Type B pancreatic cell (in vitro differentiated cells): ENCODE measurements at places on chromosomes 4 and X.

- no peaks in the 10 kb centered on the region for H3K36me3 ChIP-seq
- no peaks in the 10 kb centered on the region for H3K4me1 ChIP-seq
- DNase-seq = no peak
- no peak overlapping the region for H3K27ac ChIP-seq
Measured at GRCh38 chrX:108331126-108331909, 106.9 kb downstream of the COL4A6 start.

GRCh38 chr4:83629945-83630721 lies 94.2 kb downstream of the GPAT3 start:
- H3K36me3 ChIP-seq = no peaks in the 10 kb centered on the region
- peaks cover 3% of the 10 kb centered on the region for H3K27me3 ChIP-seq
- no peak for DNase-seq
- peaks cover 17% of the 10 kb centered on the region for H3K4me1 ChIP-seq
- no peak overlapping the region for H3K4me3 ChIP-seq
- peak overlapping the region; percentile 73 for H3K27ac ChIP-seq

GRCh38 chrX:50698944-50699343 lies 115.0 kb downstream of the SHROOM4 start:
- no peak overlapping the region for H3K4me3 ChIP-seq
- no peak for DNase-seq
- peaks cover 7% of the 10 kb centered on the region for H3K4me1 ChIP-seq
- no peak overlapping the region for H3K27ac ChIP-seq
- no peaks in the 10 kb centered on the region for H3K27me3 ChIP-seq

DNA sequence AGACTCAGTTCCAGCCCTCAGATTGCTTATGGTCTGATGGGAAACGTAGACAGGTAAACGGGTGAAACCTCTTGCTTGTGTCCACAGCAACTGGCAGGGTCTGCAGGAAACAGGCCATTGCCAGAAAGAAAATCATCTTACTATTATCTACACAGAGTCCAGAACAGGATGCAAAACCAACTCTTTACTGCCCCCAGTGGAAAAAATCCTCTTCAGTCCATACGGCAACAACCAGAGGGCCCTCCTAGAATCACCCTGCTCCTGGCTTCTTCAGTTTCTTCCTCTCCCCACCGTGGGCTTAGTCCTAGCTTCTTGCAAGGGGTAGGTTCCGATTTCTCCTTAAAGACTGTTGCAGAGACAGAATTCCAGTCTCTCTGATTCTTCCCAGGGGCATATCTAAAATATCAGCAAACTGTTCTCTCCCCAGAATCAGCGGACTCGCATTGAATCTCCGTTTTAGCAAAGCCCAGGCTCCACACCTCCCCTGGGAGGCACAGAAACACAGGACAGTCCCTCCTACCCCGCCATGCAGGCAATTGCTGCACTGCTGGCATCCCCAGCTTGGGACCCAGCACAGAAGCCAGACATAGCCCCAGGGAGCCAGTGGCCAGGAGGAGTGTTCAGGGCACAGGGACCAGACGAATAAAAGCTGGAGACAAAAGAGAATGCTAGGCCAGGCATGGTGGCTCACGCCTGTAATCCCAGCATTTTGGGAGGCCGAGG lies 41.0 kb upstream of the SH3RF1 start:
- no peak overlapping the region for H3K4me3 ChIP-seq
- H3K27ac ChIP-seq = no peak overlapping the region
- H3K36me3 ChIP-seq = no peaks in the 10 kb centered on the region
- peaks cover 29% of the 10 kb centered on the region for H3K4me1 ChIP-seq
- peaks cover 7% of the 10 kb centered on the region for H3K27me3 ChIP-seq

GRCh38 chr4:2696423-2696822 lies 59.7 kb downstream of the TNIP2 start:
- H3K36me3 ChIP-seq = peaks cover 27% of the 10 kb centered on the region
- no peak for DNase-seq
- H3K4me3 ChIP-seq = no peak overlapping the region
- H3K27ac ChIP-seq = no peak overlapping the region
- no peaks in the 10 kb centered on the region for H3K27me3 ChIP-seq

DNA sequence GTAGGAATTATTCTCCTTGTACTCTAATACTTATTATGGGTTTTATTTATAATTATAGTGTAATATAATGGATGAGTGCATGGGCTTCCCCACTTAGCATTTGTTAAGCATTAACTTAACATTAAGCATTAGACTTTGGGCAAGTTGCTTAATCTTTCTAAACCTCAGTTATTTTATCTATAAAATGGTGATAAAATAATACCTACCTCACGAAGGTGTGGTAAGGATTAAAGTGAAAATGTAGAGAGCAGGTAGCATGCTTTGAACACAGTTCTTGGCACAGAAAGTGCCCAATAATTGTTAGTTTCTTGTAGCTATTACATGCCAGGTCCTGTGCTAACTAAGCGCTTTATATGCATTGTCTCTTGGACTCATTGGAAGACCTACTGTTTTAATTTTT lies 2.6 kb downstream of the MSMO1 start:
- H3K36me3 ChIP-seq = peaks cover 31% of the 10 kb centered on the region
- no peak overlapping the region for H3K27ac ChIP-seq
- H3K4me1 ChIP-seq = peaks cover 40% of the 10 kb centered on the region

GRCh38 chrX:50067435-50068284 lies 133.1 kb downstream of the AKAP4 start:
- peaks cover 3% of the 10 kb centered on the region for H3K36me3 ChIP-seq
- H3K4me3 ChIP-seq = peak overlapping the region; percentile 75
- no peak for DNase-seq
- H3K27ac ChIP-seq = peak overlapping the region; percentile 87
- H3K4me1 ChIP-seq = peaks cover 5% of the 10 kb centered on the region

DNA sequence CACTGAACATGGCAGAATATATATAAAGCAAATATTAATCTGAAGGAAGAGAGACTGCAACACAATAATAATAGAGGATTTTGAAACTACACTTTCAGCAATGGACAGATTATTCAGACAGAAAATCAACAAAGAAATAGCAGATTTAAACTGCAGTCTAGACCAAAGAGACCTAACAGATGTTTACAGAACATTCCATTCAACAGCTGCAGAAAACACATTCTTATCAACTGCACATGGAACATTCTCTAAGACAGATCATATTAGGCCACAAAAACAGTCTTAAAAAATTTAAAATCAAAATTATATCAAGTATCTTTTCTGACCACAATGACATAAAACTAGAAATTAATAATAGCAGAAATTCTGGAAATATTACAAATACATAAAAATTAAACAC lies 27.1 kb downstream of the CENPE start:
- H3K27me3 ChIP-seq = no peaks in the 10 kb centered on the region
- no peak for DNase-seq
- no peaks in the 10 kb centered on the region for H3K4me1 ChIP-seq
- peaks cover 41% of the 10 kb centered on the region for H3K36me3 ChIP-seq
- H3K4me3 ChIP-seq = no peak overlapping the region

DNA sequence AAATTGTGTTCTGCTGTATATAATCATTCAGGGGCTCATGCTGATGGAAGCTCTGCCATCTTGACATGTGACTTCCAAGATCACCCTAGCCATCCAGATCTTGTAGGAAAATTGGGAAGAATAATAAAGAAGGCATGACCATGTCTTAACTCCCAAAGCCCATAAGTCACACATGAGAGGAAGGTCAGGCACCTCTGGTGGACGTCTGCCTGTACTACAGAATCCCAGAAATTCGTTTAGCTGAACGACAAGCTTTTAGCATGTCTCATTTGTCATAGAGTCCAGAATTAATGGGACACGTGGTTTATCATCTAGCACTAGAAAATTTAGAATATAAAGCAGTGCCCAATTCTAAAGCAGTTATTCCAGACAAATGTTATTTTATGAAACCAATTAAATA lies 212.7 kb downstream of the CENPC start:
- no peaks in the 10 kb centered on the region for H3K4me1 ChIP-seq
- DNase-seq = no peak
- no peak overlapping the region for H3K4me3 ChIP-seq
- no peaks in the 10 kb centered on the region for H3K36me3 ChIP-seq

DNA sequence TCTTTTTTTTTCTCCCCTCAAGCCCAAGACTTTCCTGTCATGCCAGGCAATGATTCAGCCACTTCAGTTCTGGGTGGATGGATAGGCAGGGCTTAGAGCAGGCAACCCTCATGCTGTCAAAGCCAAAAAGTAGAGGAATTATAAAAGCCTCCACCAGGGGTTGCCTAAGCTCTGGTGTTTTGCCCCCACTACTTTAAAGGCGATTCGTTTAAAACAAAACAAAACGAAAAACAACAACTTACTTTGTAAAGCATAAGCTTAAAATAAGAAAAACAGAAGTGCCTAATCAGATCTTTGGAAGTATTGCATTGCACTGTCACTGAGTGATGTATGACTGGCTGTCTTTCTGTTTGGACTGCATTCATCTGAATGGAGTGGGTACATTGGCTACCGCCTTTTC lies 5.3 kb upstream of the IDS start:
- peaks cover 4% of the 10 kb centered on the region for H3K4me1 ChIP-seq
- peak overlapping the region; percentile 64 for H3K4me3 ChIP-seq
- H3K27ac ChIP-seq = peak overlapping the region; percentile 93
- no peak for DNase-seq

- no peak overlapping the region for H3K4me3 ChIP-seq
- H3K27me3 ChIP-seq = no peaks in the 10 kb centered on the region
- H3K27ac ChIP-seq = no peak overlapping the region
- H3K36me3 ChIP-seq = peaks cover 4% of the 10 kb centered on the region
Measured at GRCh38 chr4:168220893-168221292, 97.7 kb downstream of the DDX60 start.

DNA sequence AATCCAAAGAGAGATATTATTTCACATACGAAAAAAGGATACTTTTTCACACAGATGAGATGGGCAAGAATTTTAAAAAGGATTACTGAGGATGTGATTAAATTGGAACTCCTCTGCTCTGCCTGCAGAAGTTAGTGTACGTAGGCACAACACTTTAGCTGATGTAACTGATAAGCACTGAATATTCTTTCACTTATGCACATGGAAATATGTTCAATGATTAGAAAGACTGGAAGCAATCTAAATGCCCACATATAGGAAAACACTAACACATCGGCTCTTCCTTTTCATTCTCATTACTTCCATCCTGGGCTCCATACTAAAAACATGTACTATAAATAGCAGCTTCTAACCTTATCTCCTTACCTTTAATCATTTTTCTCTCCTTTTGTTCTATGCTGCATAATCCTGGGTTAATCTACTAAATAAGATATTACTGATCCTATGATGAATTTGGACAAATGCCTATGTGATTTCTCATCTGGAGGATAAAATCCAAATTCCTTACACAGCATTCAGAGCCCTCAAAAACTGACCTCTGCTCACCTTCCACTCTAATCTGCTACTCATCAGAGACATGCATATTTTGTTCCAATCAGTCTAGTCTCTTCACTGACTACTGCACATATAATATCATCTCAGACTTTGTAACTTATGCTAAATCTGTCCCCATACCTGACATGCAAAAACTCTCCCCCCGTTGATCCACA lies 197.8 kb downstream of the PDGFC start:
- peaks cover 45% of the 10 kb centered on the region for H3K4me1 ChIP-seq
- no peaks in the 10 kb centered on the region for H3K36me3 ChIP-seq
- no peaks in the 10 kb centered on the region for H3K27me3 ChIP-seq
- no peak overlapping the region for H3K4me3 ChIP-seq
- peak overlapping the region; percentile 7 for H3K27ac ChIP-seq
- DNase-seq = no peak

- H3K27me3 ChIP-seq = no peaks in the 10 kb centered on the region
- DNase-seq = no peak
- H3K27ac ChIP-seq = no peak overlapping the region
- H3K36me3 ChIP-seq = no peaks in the 10 kb centered on the region
Measured at GRCh38 chr4:148376151-148376550, 66.1 kb downstream of the NR3C2 start.

- H3K27me3 ChIP-seq = no peaks in the 10 kb centered on the region
- no peak overlapping the region for H3K4me3 ChIP-seq
- no peak for DNase-seq
- no peaks in the 10 kb centered on the region for H3K36me3 ChIP-seq
Measured at GRCh38 chrX:18410038-18410437, 15.4 kb upstream of the CDKL5 start.

DNA sequence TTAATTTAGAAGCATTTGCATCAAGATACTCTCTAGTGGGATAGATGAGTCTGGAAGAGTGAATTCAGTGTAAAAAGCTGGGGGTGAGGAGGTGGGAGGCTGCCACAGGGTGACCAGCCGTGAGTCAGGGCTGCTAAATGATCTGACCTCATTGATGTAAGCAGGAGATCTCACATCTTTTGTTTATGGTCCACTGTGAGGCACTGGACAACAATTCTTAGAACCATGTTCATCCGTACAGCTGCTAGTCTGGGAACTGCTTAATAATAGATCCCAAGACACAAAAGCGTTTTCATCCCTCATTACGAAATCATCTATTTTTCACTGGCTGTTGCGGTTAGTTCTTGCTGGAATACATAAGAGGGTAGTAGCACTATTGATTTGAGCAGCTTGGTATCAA lies 14.1 kb downstream of the KLF3 start:
- H3K36me3 ChIP-seq = peaks cover 40% of the 10 kb centered on the region
- DNase-seq = no peak
- H3K27me3 ChIP-seq = no peaks in the 10 kb centered on the region
- H3K4me1 ChIP-seq = peaks cover 54% of the 10 kb centered on the region
- H3K4me3 ChIP-seq = no peak overlapping the region
